ENCODE measurements at places on chromosomes 13 and 19.

DNA sequence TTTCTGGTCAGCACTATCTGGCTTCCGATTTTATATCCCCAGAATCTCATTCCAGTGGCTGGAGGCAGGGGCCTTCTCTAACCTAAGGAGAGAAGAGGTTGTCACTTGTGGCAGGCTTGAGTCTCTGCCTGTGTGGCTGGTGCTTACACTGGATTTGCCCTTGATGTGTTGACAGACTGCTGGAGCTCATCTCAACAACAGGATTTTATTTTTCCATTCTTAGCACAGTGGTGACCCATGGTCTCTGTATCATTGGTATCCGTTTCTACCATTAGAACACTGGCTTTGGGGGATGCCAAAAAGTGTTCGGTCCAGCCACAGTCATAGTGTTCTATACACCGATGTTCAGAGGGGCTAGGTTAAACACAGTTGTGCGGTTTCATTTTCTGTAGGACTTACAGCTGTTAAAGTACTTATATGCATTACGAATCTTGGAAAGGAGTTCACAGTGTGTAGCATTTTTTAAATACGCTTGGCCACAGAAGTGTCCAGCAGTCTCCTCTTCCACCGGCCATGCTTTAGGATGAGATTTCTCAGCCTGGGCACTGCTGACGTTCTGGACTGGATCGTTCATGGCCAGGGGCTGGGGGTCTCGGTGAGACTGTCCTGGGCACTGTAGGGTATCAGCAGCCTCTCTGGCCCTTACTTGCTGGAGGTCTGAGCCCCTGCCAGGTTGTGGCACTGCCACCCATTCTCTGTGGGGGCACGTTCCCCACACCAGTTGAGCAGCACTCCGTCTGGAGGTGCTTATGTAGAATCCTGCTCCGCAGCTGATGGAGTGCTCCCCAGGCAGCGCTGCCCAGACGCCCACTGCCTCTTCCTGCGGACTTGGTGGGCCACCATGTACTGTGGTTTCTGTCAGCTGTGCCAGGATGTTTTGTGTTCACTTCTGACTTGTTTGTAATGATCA, 41.4 kb upstream of the TEX29 start:
- no peak for DNase-seq

DNA sequence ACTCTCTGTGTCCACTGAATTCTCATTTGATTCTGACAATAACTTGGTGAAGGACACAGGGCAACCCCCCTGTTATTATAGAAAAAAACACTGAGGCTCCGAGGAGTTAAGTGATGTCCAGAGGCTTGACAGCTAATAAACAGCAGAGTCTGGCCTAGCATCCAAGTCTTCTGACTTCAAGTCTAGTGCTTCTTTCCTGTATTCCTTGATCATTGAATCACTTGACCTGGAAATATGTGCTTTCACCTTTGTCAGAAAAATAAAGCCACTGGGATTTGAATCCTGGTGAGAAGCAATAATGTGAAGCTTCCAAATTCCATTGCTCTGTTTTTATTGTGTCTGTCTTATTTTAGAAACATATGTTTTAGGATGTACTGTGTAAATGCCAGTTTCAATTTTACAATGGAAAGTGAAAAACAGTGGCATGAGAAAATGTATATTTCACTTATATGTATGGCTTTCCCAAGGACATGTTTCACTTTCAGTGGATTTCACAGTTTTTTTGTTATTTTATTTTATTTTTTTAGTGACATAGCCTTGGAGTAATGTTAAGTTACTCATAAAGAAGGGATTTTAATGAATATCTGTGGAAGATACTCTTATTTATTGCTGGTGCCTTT, 190.2 kb downstream of the GPC6 start:
- no peak for DNase-seq

- DNase-seq: no peak
Observed at GRCh38 chr13:79385694-79386093, 20.4 kb downstream of the RBM26 start.

DNA sequence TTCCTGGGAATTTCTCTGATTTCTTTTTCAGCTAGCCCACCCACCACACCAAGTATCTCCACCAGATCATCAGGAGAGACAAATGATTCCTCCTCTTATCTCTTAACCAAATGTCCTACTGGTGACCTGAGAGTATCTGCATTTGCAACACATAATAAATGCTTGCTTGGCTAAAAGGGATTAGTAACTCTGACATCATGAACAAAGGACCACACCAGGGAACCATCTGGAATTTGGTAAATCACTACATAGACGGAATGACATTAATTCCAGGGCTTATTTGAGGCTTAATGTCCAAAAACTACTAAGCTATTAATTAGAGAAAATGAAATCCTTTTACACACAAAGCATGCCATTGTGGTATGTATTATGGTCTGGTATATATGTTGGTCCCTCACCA, 139.0 kb downstream of the RAP2A start:
- DNase-seq: no peak

- DNase-seq: no peak
Observed at GRCh38 chr19:531009-531752, 379 bp upstream of the CDC34 start.

DNA sequence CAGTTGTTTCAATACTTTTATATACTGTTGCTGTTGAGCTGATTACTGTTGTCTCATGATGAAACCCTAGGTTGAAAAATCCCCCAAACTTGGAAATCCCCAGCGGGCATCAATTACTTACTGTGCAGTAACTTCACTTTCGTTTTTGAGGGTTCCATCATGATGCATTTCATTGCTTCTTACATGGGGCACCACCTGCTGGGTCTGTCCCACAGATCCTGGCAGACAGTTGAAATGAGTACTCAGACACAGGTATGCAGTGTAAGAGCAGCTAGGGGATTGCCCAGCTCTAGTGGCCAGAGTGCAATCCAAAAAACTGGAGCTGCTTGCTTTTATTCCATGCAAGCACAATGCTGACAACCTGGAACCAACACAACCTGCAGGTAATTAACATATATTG, 132.5 kb upstream of the ZNF91 start:
- no peak for DNase-seq

DNA sequence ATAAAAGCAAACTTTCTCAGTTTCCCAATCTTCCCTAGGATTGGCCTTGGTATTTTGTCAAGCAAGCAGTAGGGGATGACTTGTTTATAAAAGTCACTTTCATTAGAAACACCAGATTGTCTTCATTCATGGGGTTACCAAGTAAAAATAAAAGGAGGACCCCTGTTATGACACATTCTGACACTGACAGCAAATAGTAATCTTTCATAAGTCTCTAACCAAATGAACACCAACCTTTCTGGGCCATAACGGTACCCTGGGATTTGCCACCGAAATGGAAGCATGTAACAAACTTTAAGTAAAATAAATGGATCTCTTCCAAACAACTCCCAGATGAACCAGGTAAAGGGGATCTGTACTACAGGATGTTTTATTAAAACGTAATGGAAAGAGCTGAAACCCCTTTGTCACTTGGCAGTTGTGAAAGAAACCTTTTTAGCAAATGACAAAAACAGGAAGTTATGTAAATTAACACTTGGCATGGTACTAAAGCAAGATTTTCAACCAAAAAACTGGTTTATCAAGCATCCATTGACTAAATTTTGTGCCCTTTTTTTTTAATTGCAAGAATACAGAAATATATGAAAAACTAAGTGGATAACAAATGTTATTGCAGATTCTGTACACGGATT, 335.6 kb downstream of the RBM26 start:
- DNase-seq: no peak

DNA sequence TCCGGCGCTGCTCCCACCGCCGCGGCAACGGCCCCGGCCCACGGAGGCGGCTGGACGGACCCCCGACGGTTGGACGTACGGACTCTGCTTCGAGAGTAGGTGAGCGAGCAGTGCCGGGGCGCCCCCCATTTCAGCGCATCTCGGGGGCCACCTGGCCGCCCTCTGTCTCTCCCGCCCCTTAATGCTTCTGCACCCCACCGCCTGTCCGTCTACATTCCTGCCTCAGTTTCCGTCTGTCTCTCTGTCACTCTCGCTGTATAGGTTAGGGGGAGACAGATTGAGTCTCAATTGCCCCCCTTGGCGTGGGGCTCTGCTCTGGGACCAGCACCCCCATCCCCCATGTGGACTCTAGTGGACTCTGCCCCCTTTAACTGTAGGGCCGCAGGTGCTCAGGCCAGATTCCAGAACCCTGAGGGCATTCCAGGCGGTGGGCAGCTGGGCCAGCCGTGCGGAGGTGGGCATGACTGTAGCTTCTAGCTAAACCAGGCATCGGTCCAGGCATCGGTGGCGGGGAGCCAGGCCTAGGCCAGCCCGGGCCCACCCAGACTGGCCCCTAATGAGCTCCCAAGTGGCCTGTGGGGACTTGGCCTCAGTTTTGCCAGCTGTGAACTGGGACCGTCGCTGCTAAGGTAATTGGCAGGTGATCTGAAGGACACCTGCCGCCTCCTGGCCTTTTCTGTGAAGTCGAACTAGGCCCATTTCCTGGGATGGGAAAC, 373 bp downstream of the TNFAIP8L1 start:
- no peak for DNase-seq

- peak; percentile 31 for DNase-seq
Observed at GRCh38 chr19:55165952-55166529, 372 bp downstream of the DNAAF3 start.

GRCh38 chr13:49956131-49956530, 20.0 kb upstream of the SPRYD7 start:
- DNase-seq: no peak

- no peak for DNase-seq
Observed at GRCh38 chr19:46042252-46042883, 1.6 kb upstream of the IGFL4 start.

DNA sequence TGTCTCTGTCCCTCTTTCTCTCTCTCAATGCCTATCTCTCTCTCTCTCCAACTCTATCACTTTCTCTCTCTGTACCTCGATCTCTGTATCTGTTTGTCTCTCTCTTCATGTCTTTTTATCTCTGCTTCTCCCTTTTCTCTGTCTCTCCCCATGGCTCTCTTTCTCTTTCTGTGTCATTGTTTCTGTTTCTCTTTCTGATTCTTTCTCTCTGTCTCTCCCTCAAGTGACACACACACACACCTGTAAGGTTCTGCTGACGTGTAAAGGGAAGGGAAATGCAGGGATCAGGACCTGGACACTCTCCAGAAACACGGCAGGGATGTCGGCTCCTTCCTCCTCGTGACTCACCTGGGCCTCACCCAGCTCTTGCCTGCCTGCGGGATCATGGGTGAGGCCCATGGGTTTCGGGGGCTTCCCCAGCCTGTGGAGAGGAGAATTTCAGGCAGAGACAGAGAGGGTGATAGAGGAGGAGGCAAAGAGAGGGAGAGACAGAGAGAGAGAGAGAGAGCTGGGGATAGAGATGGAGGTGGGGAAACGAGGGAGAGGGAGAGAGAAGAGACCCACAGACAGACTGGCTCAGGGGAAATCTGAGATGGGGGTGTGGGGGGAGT, 5.4 kb upstream of the PLAUR start:
- DNase-seq: peak; percentile 77

DNA sequence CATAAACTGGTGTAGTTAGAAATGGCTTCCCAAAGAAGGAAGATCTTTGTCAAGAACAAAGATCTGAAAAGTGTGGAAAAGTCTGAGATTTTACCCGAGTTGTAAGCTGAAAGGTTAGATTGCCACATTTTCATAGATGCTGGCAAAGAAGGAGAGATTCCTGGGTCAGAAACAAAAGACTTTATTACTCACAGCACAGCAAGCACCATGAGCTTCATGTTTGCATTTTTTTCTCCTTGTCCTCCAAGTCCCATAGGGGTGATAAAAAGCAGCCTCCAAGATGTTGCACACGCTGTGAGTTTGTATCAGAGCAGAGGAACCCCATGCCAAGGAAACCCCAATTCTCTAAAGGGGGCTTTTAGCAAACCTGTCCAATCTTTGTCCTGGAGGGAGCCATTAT, 29.3 kb downstream of the MZT1 start:
- no peak for DNase-seq

- peak; percentile 11 for DNase-seq
Observed at GRCh38 chr19:51018745-51019543, 565 bp downstream of the KLK10 start.

DNA sequence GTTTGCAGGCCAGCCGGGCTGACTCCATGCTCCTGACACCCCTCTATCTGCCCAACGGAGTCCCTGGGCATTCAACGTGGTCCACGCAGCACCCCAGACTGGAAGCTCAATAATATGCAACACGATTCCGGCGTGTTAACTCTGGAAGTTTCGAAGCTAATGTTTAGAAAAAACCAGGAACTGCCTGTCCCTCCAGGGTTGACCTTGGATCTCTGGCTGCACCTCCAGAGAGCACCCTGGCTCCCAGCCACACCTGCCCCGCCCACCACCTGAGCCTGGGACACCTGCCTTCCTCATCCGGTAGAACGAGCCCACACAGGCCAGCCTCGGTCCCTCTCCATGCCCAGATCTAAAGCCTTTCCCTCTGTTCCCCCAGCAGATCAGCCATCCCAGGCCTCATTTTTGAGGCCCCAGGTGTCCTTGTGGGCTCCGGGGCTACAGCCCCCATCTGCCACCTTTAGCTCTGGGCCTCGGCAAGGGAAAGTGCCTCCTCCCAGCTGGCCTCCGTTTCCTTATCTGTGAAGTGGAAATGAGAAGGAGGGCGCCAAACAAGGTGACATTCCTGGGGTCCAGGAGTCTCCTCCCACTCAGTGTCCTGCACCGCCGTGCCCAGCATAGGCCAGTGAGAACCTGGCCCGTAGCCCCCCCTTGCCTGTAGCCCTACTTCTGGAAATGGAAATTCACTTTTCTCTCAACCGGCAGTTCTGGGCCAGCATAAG, 38.7 kb downstream of the KLF2 start:
- peak; percentile 50 for DNase-seq

- DNase-seq: no peak
Observed at GRCh38 chr13:113879017-113879416, 15.1 kb upstream of the GAS6 start.

- no peak for DNase-seq
Observed at GRCh38 chr13:46403851-46404732, 17.0 kb upstream of the RUBCNL start.

- no peak for DNase-seq
Observed at GRCh38 chr19:54523403-54523802, 20.8 kb downstream of the LAIR2 start.

DNA sequence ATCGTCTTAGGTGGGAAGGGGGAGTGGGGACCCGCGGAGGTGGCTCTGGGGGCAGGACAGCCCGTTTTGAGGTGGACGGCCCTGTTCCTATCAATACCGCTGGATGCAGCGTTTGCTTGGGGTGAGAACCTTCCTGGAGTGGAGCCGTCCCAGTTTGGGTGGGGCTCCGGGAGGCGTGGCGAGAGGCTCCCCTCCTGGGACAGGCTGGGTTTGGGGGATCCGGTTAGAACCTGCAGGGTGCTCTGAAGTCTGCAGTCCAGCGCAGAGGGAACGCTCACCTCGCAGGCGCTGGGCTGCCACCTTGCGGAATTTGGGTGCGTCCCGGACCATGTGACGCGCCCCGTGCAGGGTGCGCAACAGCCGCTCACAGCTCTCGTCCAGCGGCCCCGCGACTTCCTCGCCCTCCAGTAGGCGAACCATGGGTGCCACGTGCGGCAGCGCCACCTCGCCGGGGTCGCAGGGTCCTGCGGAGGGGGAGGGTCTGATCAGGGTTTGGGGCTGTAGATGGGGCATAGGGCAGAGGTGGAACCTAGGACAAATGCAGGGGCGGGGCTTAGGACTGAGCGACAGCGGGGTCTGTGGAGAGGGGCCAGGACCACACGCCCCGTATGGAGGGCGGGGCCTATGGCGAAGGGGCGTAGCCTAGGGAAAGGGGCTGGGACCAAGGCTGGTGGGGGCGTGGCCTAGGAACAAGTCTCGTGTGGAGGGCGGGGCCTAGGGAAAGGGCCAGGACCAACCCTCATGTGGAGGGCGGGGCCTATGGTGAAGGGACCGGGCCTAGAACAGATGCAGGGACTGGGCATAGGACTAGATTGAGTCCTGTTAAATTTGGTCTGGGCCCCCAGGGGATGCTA, 13.8 kb downstream of the SH2D3A start:
- no peak for DNase-seq

All from NCI-H2029 treated with DMSO at 0.1 percent for 48 hours (cell line).